ENCODE measurements at places on chromosomes 5 and 9. TPM values are rescaled to one million over a fixed set of nuclear protein-coding genes. Genes with fewer than 3 reads are reported as not detected.

The FAM81B gene
- not detected for total RNA-seq

The GGTA1 gene
- 1.1 TPM for total RNA-seq

The PPP2R2B gene
- total RNA-seq, result not detected

DNA sequence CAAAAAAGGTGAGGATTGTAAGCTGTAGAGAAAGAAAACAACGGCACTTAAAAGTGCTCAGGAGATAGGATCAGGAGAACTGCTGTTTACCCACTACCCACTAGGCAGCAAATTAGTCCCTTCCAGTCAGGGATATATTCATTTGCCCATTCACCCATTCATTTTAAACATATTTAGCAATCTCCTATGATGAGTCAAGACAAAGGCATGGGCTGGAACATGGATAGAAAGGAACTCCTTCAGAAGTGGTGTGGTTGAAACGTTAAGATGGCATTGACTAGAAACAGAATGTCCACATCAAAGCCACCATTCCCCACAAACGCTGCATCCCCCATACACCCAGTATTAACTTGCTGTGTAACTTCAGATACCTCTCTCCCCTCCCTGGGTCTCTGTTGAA is 225.7 kb downstream of the ASTN2 start:
- DNase-seq, result no peak

- no peak for DNase-seq
Observed at GRCh38 chr5:73344835-73345234, 103.7 kb downstream of the FOXD1 start.

DNA sequence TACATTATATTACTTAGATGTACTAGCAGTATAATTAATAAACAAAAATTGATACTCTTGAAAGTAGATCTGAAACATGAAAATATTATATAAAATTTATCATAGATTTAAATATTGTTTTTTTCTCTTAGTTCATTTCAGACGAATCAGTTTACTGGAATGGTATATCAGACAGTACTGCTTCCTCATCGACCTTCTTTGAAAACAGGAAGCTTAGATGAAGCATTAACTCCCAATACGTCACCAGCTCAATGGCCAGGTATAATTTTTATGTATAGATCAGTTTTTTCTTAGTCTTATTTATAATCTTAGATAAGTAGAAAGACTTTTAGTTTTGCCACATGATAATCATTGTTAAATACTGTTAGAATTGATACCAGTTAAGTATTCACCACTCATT is 106.3 kb downstream of the DMXL1 start:
- DNase-seq, result no peak

DNA sequence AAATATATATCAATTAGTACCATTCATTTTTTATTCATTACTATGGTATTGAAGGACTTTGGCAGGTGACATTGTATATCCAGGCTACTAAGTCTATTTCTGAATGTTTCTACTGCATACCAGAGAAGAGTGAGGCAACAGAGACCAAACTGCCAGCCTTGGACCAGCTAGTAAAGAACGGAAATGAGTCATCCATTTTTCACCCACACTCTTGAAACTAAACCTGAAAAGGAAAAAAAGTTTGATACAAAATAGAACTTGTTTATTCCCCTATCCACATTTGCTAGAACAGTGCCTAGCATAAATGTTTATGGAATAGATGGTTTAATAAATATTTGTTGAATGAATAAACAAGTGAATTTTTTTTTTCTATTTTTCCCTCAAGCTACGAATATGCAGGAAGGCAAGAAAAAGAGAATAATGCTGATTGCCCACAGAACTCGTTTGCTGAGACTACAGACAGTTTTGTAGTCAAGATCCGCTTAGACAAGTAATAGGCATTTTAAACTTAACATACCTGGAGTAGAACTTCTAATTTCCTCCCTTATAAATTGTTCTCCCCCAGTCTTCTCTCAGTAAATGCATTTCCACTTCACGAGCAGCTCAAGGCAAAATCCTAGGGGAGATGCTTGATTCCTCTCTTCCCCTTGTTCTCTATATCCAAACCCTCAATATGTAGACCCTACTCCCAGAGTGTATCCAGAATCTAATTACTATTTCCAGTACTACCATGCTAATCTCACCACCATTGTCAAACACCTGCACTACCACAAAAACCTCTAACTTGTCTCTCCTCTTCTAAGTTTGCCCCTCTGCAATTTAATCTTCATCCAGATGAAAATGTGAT is 146.2 kb upstream of the RASA1 start:
- no peak for DNase-seq

- DNase-seq, result no peak
Observed at GRCh38 chr5:96058084-96058483, 96.4 kb upstream of the ELL2 start.

DNA sequence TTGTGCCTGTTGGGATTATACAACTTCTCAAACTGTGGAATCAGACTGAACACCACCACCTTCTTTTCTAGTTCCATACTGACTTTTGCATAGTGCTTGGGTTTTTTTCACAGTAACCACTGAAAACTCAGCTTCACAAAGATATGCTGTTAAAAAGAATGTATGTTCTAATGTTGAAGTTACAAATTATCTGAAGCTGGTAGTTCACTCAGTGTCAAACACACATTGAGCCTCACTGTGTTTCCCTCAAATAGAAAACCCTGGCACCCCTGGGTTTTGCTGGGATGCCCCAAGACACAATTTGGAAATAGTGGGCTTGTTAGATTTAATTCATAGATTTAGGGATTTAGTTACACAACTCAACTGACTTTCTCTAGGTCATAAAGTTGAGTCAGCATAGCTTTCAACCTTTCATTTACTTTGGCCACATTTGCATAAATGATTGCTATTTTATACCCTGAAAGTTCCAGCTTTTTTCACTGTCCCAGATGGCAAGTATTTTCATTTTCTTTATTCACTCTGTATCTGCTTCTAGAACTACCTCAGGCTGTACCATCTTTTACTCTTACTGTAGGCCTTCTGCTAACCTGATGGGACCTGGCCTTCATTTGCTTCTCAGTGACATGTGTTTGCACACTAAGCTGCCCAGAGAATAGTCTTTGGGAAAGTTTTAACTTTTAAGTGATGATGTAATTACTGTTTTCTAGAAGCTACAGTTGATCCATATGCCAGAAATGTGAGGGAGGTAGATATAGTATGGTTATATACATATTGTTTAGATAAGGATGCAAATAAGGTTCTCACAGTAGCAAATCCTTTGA is 115.1 kb downstream of the CDC42SE2 start:
- no peak for DNase-seq

- DNase-seq, result no peak
Observed at GRCh38 chr5:172452398-172453205, 1.7 kb downstream of the SH3PXD2B start.

DNA sequence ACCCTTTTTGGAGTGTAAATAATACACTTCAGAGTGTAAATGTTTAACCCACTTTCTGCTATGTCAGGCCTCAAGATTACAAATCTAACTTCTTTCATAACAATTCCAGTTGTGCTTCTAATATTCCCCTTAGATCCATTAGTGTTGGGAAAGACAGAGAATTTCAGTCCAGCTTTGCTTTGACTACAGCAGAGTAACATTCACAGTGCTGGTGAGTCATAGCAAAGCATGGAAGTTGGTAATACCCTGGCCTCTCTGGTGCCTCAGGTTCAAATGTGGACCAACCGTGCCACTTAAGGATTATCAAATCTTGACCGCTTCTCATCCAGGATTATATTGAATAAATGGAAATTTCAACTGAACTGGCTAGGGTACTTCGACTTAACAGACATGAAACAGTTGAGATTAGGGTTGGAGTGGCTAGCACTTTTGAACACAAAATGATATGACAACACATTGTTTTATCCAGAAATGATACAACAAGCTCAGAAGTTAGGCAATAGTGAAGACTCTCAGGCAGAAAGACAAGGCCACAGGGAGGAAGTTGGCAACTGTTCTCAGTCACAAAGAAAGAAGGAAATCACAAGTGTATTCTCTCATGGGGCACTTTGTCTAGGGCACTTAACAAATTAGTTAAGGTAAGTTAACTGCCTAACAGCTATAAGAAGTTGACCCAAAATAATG is 24.4 kb upstream of the RASA1 start:
- DNase-seq, result no peak

DNA sequence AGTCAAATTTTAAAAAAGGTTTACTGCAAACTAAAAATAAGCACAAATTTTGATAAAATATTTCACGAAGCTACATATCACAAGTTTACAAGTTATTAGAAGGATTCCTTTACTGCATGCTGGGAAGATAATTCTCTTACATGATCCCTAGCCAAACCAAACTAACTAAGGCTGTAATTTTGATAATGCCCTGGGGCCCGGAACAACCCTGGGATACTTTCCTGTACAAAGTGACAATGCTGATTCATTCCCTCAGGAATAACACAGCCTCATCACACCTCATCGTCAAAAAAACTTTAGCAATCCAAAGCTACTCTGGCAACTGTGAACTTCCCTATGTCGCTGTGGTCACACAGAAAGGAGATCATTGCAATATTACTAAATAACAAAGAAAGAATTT is 402.9 kb downstream of the RAB3C start:
- DNase-seq, result no peak

DNA sequence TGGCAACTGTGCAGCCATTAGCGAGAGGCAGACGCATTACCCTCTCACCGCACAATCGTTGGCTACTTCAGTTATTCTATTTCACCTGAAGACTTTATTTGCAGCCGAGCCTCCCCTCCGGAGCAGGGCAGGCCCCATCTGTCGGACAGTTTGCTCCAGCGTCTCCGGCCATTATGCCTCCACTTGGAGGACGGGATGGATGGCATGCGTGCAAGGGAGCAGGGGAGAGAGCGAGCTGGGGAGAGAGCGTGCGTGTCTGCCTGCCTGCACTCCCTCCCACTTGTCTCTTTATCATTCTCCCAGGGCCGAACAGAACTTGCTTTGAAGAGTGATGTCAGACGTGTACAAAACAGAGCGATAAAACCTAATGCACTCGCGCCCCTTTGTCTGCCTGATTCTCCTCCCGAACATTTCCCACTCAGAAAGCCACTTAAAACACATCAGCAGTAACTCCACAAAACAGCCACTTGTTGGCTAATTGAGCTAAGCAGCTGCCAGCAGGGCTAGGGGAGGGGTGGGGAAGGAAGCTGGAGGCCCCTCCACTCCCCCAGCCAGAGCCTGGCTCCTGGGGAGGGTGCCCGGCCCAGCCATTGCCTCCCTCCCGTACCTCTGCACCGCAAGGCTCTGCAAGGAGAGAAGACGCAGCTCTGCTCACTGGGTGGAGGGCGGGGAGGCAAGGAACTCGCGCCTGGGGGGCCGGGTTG is 43.4 kb upstream of the FUBP3 start:
- no peak for DNase-seq

- no peak for DNase-seq
Observed at GRCh38 chr9:125126019-125126746, 17.1 kb downstream of the SCAI start.

DNA sequence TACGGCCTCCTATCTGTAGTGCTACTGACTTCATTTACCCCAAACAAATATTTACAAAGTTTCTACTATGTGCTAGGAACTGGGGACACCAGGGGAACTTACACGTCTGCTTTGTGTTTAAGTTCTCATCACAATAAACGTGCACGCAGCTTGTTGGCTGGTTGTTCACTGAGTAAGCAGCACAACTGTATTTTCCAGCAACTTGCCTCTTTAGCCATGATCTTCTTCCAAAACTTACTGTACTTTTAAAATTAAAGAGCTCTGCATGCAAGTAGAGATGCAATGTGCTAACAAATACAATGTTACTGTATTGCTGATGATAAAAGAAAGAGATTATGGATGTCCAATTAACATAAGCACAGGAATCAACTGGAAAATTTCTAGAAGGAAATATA is 62.8 kb downstream of the RAPGEF1 start:
- DNase-seq, result no peak

GRCh38 chr9:117744369-117744768 is 40.2 kb downstream of the TLR4 start:
- no peak for DNase-seq

DNA sequence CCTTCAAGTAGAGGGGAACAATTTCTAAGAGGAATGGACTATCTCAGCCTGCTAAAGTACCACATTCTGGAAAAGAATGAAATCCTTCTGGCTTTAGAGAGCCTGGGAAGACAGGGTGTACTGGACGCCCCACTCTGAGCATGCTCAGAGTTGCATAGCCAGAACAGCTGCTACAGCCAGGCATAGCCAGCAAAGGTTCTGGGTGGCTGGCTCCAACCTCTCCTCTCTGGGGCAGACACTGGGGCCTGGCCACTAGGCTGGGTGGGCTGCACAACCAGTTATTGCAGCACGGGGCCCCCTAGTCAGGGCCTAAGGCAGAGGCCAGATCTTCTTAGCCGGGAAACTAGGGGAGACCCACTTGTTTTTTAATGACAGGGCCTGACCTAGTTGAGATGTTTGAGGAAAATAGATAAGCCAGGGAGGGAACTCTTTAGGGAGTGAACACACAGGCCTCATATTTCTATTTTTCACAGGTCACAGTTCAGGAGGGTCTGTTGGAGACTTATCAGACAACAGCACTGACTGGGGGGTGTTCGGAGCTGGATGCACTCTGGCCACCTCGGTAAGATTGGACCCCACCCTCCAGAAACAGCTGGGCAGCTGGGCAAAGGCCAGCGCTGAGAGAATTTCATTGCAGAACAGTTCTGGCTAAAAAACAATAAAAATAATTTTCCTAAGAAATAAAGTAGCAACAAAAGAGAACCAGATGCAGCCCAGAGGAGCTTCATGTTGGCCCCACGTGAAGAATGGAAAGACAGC is 142.9 kb downstream of the LPAR1 start:
- DNase-seq, result no peak

GRCh38 chr5:75523275-75523674 is 11.6 kb downstream of the POLK start:
- DNase-seq, result no peak

GRCh38 chr5:166503506-166503905 is 1787.9 kb upstream of the WWC1 start:
- DNase-seq, result no peak
